ENCODE measurements at places on chromosomes 2 and 18. TPM values are rescaled to one million over a fixed set of nuclear protein-coding genes. Genes with fewer than 3 reads are reported as not detected.

- no peaks in the 10 kb centered on the region for H3K36me3 ChIP-seq
- no peak overlapping the region for H3K27ac ChIP-seq
- H3K4me3 ChIP-seq, result no peak overlapping the region
- no peaks in the 10 kb centered on the region for H3K27me3 ChIP-seq
These were observed 191.7 kb upstream of the ZC3H15 start for GRCh38 chr2:186294248-186294888.

GRCh38 chr2:36781907-36782720 is 85.6 kb downstream of the VIT start:
- H3K4me3 ChIP-seq, result 0 out of 2 replicates have a peak overlapping the region, but pooled peaks have one; percentile 6
- H3K27me3 ChIP-seq, result peaks cover 7% of the 10 kb centered on the region
- no peak for DNase-seq
- no peak overlapping the region for H3K27ac ChIP-seq
- no peaks in the 10 kb centered on the region for H3K36me3 ChIP-seq

BOD1L2 gene
- not detected for total RNA-seq

- DNase-seq, result no peak
- no peak overlapping the region for H3K27ac ChIP-seq
- H3K27me3 ChIP-seq, result 0 out of 2 replicates have a peak, but pooled peaks cover 6% of the 10 kb centered on the region
- no peak overlapping the region for H3K4me3 ChIP-seq
- H3K4me1 ChIP-seq, result no peaks in the 10 kb centered on the region
These were observed 60.5 kb downstream of the KLHL29 start for GRCh38 chr2:23445450-23445868.

GRCh38 chr2:2083113-2083758 is 247.8 kb downstream of the MYT1L start:
- no peak overlapping the region for H3K27ac ChIP-seq
- DNase-seq, result no peak
- H3K27me3 ChIP-seq, result no peaks in the 10 kb centered on the region
- H3K4me3 ChIP-seq, result no peak overlapping the region
- no peaks in the 10 kb centered on the region for H3K4me1 ChIP-seq
- no peaks in the 10 kb centered on the region for H3K36me3 ChIP-seq

DAPL1 gene
- total RNA-seq, result not detected

GRCh38 chr2:152200565-152201465 is 25.3 kb upstream of the STAM2 start:
- H3K27me3 ChIP-seq, result no peaks in the 10 kb centered on the region
- peak; percentile 71 for DNase-seq
- no peak overlapping the region for H3K27ac ChIP-seq

PTPRN gene
- 0.71 TPM for total RNA-seq

UGT1A1 gene
- total RNA-seq, result not detected

DNA sequence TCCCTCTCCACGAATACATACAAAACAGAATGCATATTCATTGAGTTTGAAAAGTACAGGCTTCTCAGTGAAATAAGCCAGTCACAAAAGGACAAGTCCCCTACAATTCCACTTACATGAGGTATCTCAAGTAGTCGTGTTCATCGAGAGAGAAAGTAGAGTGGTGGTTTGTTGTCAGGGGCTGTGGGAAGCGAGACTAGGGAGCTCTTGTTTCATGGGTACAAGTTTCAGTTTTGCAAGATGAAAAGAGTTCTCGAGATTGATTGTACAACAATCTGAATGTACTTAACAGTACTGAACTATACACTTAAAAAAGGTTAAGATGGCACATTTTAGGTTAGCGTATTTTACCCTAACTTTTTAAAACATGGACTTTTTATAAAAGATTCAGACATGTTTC is 71.5 kb upstream of the TTC39C start:
- no peaks in the 10 kb centered on the region for H3K36me3 ChIP-seq
- H3K4me3 ChIP-seq, result no peak overlapping the region
- DNase-seq, result no peak
- peaks cover 2% of the 10 kb centered on the region for H3K27me3 ChIP-seq
- no peaks in the 10 kb centered on the region for H3K4me1 ChIP-seq
- no peak overlapping the region for H3K27ac ChIP-seq

CCDC74A gene
- 12.5 TPM for total RNA-seq

DNA sequence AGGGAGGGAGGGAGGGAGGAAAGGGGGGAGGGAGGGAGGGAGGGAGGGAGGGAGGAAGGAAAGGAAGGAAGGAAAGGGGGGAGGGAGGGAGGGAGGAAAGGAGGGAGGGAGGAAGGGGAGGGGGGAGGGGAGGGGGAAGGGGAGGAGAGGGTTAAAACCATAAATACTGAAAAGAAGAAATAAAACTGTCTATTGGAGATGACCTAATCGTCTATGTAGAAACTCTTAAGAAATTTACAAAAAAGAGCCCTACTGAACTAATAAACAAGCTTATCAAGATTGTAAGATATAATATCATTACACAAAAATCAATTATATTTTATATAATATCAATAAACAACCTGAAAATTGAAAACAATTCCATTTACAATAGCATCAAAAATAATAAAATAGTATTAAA is 32.3 kb upstream of the CTDP1 start:
- H3K4me1 ChIP-seq, result no peaks in the 10 kb centered on the region
- H3K27ac ChIP-seq, result no peak overlapping the region
- H3K27me3 ChIP-seq, result peaks cover 34% of the 10 kb centered on the region
- DNase-seq, result no peak

CCDC150 gene
- 11.3 TPM for total RNA-seq

- DNase-seq, result no peak
- H3K27ac ChIP-seq, result no peak overlapping the region
- H3K4me1 ChIP-seq, result no peaks in the 10 kb centered on the region
- H3K27me3 ChIP-seq, result no peaks in the 10 kb centered on the region
These were observed 44.0 kb upstream of the DSG1 start for GRCh38 chr18:31273812-31274527.

PLA2R1 gene
- total RNA-seq, result not detected

LYPD6B gene
- total RNA-seq, result not detected

CD28 gene
- 0.11 TPM for total RNA-seq

AFF3 gene
- total RNA-seq, result 0.02 TPM

DNA sequence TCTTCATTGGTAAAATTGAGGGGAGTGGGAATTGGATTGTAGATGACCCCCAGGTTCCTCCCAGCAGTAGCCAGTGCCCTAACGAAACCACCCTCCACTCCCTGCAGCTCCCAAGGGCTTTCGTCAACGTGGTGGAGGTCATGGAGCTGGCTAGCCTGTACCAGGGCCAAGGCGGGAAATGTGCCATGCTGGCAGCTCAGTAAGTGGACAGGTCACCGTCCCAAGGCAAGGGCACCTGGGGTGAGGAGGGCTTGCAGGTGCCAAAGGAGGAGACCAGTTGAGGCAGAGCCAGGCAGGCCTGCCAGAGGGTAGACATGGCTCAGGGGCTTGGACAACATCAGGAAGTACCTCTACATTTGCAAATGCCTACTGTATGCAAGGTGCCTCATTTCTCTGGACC is 122.6 kb upstream of the PPP1CB start:
- no peaks in the 10 kb centered on the region for H3K36me3 ChIP-seq
- no peak for DNase-seq
- H3K27me3 ChIP-seq, result peaks cover 2% of the 10 kb centered on the region
- no peak overlapping the region for H3K4me3 ChIP-seq

DNA sequence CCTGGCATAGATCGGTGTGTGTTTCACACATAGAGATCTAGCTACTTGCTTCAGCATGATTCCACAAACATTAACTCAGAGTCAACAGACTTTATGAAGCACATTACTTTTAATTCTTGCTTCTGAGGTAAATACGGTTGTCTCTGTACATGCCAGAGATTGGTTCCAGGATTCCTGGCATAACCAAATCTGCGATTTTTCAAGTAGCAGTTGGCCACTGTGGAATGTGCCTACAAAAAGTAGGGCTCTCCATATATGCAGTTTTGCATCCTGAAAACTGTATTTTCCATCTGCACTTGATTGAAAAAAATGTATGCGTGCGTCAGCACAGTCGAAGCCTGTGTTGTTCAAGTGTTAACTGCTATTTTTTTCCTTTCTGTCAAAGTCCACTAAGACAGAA is 85.0 kb downstream of the ZAP70 start:
- DNase-seq, result no peak
- peaks cover 29% of the 10 kb centered on the region for H3K36me3 ChIP-seq
- H3K4me3 ChIP-seq, result no peak overlapping the region

GRCh38 chr2:100730290-100730868 is 89.6 kb upstream of the NPAS2 start:
- H3K4me3 ChIP-seq, result no peak overlapping the region
- H3K36me3 ChIP-seq, result no peaks in the 10 kb centered on the region
- peak; percentile 13 for DNase-seq
- H3K4me1 ChIP-seq, result no peaks in the 10 kb centered on the region
- H3K27ac ChIP-seq, result no peak overlapping the region
- H3K27me3 ChIP-seq, result peaks cover 16% of the 10 kb centered on the region

NEUROD1 gene
- not detected for total RNA-seq

STAMBP gene
- 44.6 TPM for total RNA-seq

- no peaks in the 10 kb centered on the region for H3K36me3 ChIP-seq
- peaks cover 35% of the 10 kb centered on the region for H3K27me3 ChIP-seq
- no peak for DNase-seq
- H3K4me3 ChIP-seq, result no peak overlapping the region
- H3K27ac ChIP-seq, result no peak overlapping the region
- peaks cover 4% of the 10 kb centered on the region for H3K4me1 ChIP-seq
These were observed 3.6 kb downstream of the CHN1 start for GRCh38 chr2:175001566-175001965.

GRCh38 chr2:232120911-232121310 is 159.4 kb downstream of the DIS3L2 start:
- H3K4me1 ChIP-seq, result no peaks in the 10 kb centered on the region
- H3K27me3 ChIP-seq, result no peaks in the 10 kb centered on the region
- H3K27ac ChIP-seq, result no peak overlapping the region
- no peaks in the 10 kb centered on the region for H3K36me3 ChIP-seq
- no peak for DNase-seq
- no peak overlapping the region for H3K4me3 ChIP-seq

DNA sequence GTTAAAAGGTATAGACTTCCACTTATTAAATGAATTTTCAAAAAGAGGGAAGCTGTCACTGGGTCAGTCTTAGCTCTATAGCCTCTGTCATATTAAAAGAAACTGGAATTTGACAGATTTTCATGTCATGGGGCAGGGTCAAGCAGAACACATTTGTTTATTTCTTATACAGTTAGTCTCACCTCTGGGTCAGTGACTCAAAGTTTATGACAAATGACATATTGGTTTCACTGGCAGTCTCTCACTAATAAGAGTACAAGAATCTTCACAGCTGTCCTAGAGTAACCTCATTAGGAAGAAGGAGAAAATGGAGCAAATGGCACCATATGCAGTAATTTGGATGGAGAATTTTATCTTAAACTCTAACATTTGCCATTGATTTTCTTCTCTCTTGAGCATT is 63.2 kb downstream of the MBD2 start:
- DNase-seq, result no peak
- peaks cover 61% of the 10 kb centered on the region for H3K36me3 ChIP-seq
- no peaks in the 10 kb centered on the region for H3K27me3 ChIP-seq
- no peak overlapping the region for H3K4me3 ChIP-seq
- H3K4me1 ChIP-seq, result no peaks in the 10 kb centered on the region
- no peak overlapping the region for H3K27ac ChIP-seq

DNA sequence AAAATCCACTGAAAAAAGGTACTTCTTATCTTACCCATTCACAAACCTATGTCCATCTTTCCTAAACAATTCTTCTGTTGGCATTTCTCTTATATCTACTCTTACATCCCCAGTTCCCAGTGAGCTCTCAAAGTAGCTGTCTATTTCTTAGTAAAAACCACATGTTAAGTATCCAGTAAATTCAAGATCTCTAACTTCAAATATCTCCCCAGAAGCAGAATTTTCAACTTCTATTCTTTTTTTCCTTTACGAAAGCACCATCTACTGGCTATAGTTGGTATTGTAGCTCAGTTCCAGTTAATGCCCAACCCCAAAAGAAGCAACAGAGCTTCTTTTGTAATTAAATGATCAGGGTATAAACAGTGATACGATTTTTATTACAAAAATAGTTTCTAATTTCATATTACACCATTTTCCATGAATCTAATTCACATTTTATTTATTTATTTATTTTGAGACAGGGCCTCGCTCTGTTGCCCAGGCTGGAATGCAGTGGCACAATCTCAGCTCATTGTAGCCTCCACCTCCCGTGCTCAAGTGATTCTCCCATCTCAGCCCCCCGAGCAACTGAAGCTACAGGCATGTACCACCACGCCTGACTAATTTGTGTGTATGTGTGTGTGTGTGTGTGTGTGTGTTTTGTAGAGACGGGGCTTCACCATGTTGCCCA is 28.5 kb downstream of the HRH4 start:
- H3K27me3 ChIP-seq, result peaks cover 15% of the 10 kb centered on the region
- H3K4me1 ChIP-seq, result no peaks in the 10 kb centered on the region
- no peaks in the 10 kb centered on the region for H3K36me3 ChIP-seq
- H3K27ac ChIP-seq, result no peak overlapping the region
- H3K4me3 ChIP-seq, result no peak overlapping the region

DNA sequence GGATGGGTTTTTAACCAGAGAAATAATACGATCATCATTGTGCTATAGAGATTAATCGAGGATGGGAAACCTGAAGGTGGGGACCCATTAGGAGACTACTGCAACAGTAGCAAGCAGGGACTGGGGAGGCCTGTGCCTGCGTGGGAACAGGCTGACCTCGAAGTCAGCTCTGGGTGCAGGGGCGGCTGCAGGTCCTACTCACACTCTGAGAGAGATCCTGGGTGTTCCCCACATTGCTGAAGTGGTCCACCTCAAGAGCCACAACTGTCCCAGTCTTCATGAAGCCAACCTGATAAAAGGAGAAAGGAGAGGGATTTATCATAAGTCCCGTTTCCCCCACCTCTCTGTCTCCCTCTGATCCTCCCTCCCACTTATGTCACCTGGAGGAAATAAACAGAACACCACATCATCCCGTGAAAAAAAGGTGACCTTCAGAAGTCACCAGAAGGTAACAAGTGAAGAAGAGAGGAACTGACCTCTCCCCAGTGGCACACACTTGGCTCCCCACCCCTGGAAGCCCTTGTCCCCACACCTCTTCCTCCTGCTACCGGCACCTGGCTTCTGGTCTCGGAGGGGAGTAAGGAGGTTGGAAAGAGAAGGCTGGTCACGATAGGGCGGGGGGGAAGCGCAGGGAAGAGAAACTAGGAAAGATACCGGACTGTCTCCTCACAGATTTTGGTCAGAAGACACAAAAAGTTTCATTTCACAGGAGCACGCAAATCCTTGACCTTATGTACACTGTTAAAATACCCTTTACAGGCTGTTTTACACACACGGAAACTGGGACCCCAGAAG is 50.4 kb downstream of the XDH start:
- H3K27me3 ChIP-seq, result no peaks in the 10 kb centered on the region
- no peaks in the 10 kb centered on the region for H3K36me3 ChIP-seq
- H3K4me1 ChIP-seq, result no peaks in the 10 kb centered on the region

BOLL gene
- total RNA-seq, result 0.11 TPM

DNA sequence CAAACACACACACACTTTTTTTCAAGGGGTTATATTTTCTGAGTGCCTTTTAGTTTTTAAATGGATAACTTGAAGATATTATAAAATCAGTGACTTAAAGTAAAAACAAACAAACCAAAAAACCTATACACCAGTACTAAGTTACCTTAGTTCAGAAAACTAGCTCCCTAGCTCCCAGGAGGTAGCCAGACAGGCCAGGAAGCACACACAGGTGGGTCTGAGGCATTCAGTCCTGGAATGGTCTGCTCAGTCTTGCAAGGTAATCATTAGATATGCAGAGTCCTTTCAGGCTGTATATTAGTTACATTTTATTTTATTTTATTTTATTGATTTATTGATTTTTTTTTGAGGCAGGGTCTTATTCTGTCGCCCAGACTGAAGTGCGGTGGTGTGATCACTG is 10.7 kb upstream of the DYNC2LI1 start:
- DNase-seq, result no peak
- H3K4me3 ChIP-seq, result no peak overlapping the region
- H3K36me3 ChIP-seq, result no peaks in the 10 kb centered on the region
- H3K4me1 ChIP-seq, result no peaks in the 10 kb centered on the region
- no peaks in the 10 kb centered on the region for H3K27me3 ChIP-seq
